Effector CD8-positive, alpha-beta T cell (primary cell): ENCODE measurements at places on chromosomes 6 and 20.

DNA sequence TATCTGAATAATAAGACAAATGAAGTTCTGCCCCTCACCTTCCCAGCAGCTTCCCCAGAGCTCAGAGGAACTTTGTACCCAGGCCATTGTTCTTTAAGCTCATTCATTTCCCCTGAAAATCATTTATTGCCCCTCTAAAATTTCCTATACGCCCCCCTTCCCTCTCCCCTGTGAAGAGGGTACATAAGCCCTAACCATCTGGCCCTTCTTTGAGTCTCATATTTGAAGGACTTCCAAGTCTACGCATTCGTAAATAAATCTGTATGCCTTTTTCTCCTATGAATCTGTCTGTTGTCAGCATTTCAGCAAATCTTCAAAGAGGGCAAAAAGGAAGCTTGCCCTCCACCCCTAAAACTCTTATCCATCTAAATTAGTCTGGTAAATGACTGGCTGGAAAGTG lies 73.1 kb upstream of the DST start:
- DNase-seq, result no peak

GRCh38 chr20:19849341-19850197 lies 91.5 kb downstream of the RIN2 start:
- no peak for DNase-seq

DNA sequence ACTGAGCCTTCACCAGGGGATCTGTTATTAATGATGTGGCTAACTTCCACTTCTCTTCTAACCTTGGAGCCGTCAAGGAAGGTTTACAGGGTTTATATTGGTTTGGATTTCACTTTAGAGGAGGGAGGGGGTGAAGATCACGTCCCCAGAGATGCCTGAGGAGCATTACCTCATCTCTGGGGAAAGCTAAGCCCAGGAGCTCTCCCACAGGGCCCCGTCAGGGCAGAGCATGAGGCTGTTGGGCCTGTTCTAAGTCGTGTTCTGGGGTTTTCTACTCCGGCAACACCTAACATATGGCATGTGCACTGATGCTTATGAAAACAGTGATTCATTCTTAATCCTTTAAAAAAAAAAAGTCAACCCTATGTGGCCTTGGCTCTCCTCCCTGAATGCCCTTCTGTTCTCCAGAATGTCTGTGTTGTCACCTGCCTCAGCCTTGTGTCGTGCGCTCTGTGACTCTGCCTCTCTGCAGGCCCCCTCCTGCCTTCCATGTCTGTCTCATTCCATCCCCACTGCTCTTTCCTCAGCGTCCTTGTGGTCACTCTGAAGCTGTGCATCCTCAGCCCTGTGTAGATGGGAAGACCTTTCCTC lies 97.4 kb upstream of the JARID2 start:
- no peak for DNase-seq

- no peak for DNase-seq
These were observed 1.0 kb downstream of the JARID2 start for GRCh38 chr6:15246666-15247499.

DNA sequence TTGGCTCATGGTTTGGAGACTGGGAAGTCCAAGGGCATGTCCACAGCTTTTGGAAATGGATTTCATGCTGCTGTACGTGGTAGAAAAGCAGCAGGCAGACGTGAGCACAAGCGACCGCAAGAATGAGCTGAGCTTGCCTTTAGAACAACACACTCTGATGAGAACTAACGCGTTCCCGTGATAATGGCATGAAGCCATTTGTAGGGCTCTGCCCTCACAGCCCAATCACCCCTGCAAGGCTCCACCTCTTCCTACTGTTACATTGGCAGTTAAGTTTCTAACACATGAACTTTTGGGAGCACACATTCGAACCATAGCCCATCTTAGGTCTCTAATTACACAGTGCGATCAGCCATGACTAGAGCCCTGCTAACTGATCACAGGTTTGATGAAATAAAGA lies 107.5 kb upstream of the TMEM170B start:
- no peak for DNase-seq

- DNase-seq, result no peak
These were observed 289.1 kb downstream of the TAF4 start for GRCh38 chr20:61776491-61777075.

DNA sequence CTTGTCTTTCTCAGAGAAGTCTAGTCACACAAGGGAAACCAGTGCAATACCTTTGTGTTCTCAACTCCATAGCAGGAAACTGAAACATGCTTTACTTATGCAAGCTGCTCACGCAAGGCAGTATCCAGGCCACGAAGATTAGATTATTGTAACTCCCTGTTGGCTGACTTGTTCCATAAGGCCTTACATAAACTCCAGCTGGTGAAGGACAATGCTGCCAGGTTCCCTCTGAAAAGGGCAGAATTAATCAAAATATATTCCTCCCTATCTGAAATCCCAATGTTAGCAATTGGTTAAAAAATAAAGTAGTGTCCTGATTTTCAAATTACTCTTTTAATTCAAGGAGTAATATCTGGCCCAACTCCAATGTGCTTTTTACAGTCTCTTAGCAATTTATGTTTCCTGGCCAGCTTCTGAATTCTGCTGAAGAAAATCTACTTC lies 966.6 kb downstream of the HACE1 start:
- no peak for DNase-seq

- DNase-seq, result no peak
These were observed 91.6 kb downstream of the MRPL14 start for GRCh38 chr6:44035621-44036020.

- DNase-seq, result no peak
These were observed 194.4 kb downstream of the BMP7 start for GRCh38 chr20:57071954-57072583.

DNA sequence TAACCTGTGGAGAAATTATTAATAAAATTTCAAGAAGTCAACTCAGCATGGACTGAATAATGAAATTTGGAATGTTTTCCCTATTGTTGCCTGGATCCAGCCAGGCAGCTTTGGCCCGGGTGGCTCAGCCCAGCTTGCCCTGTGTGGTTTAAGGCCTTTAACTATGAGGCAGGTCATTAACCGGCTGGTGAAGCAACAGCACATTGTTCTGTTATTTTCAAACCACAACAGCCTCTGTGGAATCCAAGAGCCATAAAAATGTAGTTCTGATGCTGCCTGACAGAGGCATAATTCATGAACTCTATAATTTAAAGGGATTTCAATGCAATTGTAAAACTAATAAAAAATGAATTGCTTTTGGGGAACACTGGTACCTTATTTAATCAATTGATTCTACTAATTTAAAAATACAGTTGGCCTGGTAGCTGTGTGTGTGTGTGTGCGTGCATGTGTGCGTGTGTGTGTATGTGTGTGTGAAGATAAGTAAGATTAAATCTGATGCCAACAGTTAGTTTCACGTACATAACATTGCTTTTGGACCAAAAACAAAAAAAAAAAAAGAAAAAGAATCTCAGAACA lies 117.7 kb downstream of the RPS12 start:
- DNase-seq, result no peak

- no peak for DNase-seq
These were observed 193.9 kb downstream of the DLL1 start for GRCh38 chr6:170096803-170097504.

GRCh38 chr6:123588546-123588895 lies 48.2 kb downstream of the TRDN start:
- DNase-seq, result no peak
